Activated T-cell treated with anti-CD3 and anti-CD28 coated beads, Interleukin-2, amount 50 U/mL, for 24 hours (primary cell): ENCODE measurements at places on chromosomes 2 and 18.

- no peak for DNase-seq
Observed at GRCh38 chr2:121273116-121273515, 11.9 kb downstream of the TFCP2L1 start.

- DNase-seq, result no peak
Observed at GRCh38 chr2:29304399-29305060, 189.3 kb downstream of the CLIP4 start.

- DNase-seq, result no peak
Observed at GRCh38 chr2:102025583-102026267, 34.0 kb downstream of the IL1R2 start.

- no peak for DNase-seq
Observed at GRCh38 chr2:230691005-230691647, 21.5 kb upstream of the CAB39 start.

GRCh38 chr2:189285962-189286645 lies 106.5 kb upstream of the COL5A2 start:
- DNase-seq, result no peak

- peak; percentile 72 for DNase-seq
Observed at GRCh38 chr2:174336501-174337336, 2.0 kb downstream of the SP9 start.

- DNase-seq, result no peak
Observed at GRCh38 chr2:238467792-238468191, 41.1 kb downstream of the ASB1 start.

DNA sequence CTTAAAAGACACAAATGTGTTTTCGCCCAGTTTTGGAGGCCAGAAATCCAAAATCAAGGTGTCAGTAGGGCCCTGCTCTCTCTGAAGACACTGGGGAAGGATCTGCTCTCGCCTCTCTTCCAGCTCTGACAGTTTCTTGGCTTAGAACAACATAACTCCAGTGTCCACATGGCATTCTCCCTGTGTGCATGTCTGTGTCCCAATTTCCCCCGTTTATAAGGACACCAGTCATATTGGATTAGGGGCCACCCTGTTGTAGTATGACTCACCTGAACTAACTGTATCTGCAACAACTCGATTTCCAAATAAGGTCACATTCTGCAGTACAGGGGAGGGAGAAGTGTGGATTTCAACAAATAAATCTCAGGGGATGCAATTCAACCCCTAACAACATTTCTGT lies 263.2 kb downstream of the SS18 start:
- no peak for DNase-seq

GRCh38 chr18:22335731-22336198 lies 82.0 kb downstream of the CTAGE1 start:
- no peak for DNase-seq

- no peak for DNase-seq
Observed at GRCh38 chr2:169329688-169330554, 32.4 kb downstream of the LRP2 start.

DNA sequence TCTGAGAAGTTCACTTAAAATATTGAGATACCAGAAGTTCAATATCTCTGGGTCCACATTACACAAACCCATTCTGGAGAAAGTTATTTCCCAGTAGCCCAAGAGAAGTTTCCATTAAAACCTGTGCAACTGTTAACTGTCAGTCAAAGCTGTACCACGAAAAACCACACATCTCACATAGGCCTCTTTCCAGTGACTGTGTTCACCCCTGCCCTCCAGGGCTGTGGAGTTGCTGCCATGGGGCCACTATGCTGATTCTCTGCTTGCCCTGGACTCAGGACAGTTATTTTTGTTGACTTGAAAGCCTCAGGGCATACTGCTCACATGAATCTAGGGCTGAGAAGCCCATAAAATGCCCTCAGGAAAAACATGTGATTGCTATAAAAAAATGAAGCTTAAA lies 153.8 kb downstream of the PIEZO2 start:
- DNase-seq, result no peak

- DNase-seq, result no peak
Observed at GRCh38 chr2:230525682-230526081, 109.7 kb downstream of the SP100 start.

DNA sequence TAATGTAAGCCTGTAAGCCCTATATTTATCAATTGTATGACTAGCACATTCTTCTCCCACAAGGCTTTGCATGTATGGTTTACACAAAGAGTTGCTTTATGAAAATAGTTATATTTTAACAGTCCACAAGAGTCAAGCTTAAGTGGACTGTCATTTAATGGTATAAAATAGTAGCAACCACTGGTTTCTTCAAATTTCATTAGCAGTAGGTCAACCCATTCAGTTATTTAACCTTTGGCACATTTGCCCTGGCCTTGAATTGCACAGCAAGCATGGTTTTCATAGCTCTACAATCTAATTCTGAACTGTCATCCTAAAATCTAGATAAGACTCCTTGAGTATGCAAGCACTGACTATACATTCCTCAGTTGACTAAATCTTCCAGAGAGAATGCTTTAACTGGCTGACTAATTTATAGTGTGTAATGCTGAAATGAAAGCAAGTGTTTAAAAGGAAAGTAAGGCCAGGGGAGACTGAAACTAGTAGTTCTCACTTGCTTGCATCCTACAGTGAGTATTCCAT lies 1.8 kb downstream of the DPP4 start:
- DNase-seq, result no peak

DNA sequence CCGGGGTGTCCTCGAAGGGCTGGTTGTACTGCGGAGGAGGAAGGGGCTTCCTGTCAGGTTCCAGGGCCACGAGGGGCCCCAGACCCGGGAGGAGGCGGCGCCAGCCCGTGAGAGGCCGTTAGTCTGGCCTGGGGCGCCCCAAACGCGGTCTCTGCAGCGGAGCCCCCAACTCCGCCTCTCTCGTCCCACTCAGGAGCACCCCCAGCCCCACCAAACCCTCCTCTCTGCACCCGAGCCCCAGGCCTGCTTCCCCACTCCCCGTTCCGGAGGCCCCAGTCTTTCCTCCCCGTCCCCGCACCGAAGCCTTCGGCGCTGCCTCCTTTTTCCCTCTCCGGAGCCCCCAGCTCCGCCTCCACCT lies 473 bp downstream of the HJURP start:
- DNase-seq, result no peak

- DNase-seq, result no peak
Observed at GRCh38 chr2:149528983-149529382, 58.6 kb downstream of the MMADHC start.

DNA sequence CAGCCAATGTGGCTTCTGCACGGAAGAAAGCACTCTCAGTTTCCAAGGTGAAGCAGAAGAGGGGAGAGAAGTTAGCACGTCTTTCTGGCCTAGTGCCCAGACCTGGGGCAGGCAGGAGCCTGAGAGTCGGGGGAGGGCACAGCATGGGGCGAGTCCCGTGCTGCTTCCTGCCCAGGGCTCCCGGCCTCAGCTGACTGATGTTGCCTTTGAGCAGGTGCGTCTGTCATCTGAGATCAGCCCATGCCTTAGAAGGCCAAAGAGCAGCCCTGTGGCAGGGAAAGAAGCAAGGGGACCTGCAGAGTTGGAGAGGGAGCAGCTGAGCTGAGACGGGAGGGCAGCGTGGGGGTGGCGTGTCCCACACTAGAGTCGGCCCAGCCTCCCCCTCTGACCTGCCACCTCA lies 3.3 kb downstream of the KCNIP3 start:
- DNase-seq, result no peak

- no peak for DNase-seq
Observed at GRCh38 chr2:231743376-231744116, 35.2 kb downstream of the PTMA start.

GRCh38 chr18:8603663-8604520 lies 5.3 kb upstream of the RAB12 start:
- DNase-seq, result no peak

GRCh38 chr2:1967242-1968208 lies 223.2 kb upstream of the PXDN start:
- DNase-seq, result no peak

GRCh38 chr18:58226429-58226828 lies 182.4 kb downstream of the NEDD4L start:
- no peak for DNase-seq

DNA sequence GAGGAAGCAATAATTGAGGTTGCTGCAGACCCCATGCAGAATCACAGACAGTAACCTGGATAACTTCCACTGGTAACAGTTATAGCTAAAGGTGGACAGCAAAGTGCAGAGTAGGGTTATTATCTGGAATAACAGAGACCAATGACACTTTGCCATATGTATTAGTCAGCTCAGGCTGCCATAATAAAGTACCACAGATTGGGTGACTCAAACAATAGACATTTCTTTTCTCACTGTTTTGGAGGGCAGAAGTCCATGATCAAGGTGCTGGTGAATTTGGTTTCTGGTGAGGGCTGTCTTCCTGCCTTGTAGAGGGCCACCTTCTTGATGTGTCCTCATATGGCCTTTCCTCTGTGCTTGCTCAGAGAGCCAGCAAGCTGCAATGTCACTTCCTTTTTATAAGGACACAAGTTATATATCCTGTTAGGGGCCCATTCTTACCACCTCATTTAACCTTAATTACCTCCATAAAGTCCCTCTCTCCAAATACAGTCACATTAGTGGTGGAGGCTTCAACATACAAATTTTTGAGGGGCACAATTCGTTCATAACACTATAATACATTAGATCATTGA lies 191.0 kb upstream of the LRP1B start:
- DNase-seq, result no peak

GRCh38 chr2:189048189-189048588 lies 74.0 kb downstream of the COL3A1 start:
- no peak for DNase-seq

DNA sequence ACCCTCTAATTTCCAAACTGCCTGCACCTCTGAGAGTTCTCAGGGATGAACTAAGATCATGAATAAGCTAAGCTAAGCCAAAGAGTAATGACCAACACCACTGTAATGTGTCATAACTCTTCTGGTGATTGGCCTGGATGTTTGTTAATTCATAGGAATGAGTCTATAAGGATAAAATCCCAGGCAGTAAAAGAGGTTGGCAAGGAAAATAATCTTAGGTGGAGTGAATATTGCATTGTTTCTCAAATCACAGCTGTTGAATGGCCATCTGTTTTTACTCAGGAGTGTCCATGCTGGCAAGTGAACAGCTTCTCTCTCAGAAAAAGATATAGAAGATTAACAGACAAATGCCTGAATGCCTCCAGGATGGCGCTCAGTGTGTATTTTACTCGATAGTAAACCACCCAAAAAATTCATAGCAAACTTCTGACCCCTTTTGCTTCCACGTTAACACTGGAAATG lies 60.8 kb upstream of the GLS start:
- no peak for DNase-seq

DNA sequence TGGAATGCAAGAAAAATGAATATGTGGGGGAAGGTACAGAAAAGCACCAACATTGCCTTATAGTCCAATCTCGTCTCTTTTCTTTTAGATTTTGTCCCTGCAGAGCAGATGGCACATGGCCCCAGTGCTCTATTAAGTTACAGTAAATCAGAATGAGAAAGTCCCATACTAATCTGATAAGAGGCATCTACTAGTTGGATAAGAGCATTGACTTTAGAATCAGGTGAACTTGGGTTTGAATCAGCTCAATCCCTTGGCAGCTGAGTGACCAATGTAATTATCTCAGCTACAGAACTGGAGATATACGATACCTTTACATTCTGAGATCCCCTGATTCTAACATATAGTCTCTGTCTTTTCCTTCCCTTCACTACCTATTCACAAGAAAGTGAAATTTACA lies 54.8 kb upstream of the PDE1A start:
- no peak for DNase-seq
